Activated naive CD4-positive, alpha-beta T cell (primary cell): ENCODE measurements at places on chromosomes 13 and 19.
A peak's percentile ranks its signal among the peaks of the same experiment; 100 is the strongest.

DNA sequence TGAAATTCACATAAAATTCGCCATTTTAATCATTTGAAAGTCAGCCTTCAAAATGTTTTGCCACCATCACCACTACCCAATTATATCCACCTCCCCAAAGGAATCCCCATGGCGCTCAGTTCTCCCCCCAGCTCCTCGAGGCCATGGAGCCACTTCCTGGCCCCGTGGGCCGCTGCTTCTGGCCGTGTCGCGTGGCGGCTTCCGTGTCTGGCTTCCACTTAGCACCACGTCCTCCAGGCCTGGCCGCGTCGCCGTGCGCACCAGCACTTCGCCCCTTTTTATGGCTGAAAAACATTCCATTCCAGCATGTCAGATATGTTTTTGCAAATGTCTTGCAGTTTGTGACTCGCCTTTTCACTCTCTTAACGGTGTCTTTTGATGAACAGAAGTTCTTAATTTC lies 46.7 kb upstream of the DCUN1D2 start:
- no peak for DNase-seq

DNA sequence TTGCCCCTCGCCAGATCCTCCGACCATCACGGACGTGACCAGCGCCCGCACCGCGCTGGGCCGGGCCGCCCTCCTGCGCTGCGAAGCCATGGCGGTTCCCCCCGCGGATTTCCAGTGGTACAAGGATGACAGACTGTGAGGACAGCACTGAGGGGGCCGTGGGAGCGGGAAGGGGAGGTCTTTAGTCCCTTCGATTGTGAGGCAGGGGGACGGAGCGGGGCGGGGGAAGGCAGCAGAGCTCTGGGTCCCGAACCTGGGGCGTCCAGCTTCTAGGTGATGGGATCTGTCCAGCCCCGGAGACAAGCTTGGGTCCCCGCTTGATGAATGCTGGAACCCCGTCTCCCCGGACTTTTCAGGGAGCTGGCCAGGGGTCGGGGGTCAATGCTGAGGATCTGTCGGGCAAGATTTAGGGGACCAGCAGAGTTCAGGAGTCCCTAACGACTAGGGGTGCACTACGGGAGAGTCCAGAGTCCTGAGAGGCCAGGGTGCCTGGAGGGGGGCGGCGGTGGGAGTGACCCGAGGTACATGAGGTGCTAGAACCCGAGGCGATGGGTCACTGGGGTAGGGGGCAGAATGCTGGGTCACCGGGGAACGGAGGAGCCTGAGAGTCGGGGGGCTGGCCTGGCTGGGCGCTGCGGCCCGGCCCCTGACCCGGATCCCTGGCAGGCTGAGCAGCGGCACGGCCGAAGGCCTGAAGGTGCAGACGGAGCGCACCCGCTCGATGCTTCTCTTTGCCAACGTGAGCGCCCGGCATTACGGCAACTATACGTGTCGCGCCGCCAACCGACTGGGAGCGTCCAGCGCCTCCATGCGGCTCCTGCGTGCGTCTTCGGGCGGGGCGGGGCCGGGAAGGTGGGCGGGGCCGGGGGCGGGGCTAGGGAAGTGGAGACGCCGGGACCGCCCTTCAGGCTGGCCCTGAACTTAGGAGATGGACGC lies 14.6 kb downstream of the VSIG10L start:
- DNase-seq = peak; percentile 16

DNA sequence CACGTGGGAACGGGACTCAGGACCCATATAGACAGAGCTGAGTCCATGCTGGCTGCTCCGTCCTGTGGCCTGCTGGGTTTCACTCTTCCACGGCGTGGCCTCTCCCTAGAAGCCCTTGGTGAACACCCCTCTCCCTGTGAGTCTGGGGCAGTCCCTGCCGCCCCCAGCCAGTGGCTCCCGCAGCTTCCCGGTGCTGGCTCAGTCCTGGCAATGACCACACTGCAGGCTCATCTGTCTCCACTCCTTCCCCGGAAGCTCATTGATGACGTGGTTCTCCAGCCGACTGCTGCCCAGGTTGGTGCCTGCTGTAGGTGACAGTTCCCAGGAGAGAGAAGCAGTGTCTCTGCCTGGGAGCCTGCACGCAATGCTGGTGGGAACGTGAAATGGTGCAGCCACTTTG lies 2.1 kb upstream of the TEX29 start:
- DNase-seq = no peak

DNA sequence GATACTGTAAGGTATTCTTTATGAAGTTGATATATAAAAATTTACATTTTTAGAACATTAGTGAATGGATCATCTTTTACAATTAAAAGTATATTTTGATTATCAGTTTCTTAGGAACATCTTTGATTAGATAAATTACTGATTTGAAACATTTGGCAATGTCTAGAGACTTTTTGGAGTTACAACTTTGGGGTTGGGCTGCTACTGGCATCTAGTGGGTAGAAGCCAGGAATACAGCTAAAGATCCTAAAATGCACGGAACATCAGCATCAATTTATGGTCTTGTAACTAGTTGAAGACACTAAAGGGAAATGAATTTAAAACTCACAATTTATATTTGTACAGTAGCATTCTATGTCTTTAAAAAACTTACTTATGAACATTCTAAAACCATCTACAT lies 19.9 kb downstream of the POMP start:
- no peak for DNase-seq

DNA sequence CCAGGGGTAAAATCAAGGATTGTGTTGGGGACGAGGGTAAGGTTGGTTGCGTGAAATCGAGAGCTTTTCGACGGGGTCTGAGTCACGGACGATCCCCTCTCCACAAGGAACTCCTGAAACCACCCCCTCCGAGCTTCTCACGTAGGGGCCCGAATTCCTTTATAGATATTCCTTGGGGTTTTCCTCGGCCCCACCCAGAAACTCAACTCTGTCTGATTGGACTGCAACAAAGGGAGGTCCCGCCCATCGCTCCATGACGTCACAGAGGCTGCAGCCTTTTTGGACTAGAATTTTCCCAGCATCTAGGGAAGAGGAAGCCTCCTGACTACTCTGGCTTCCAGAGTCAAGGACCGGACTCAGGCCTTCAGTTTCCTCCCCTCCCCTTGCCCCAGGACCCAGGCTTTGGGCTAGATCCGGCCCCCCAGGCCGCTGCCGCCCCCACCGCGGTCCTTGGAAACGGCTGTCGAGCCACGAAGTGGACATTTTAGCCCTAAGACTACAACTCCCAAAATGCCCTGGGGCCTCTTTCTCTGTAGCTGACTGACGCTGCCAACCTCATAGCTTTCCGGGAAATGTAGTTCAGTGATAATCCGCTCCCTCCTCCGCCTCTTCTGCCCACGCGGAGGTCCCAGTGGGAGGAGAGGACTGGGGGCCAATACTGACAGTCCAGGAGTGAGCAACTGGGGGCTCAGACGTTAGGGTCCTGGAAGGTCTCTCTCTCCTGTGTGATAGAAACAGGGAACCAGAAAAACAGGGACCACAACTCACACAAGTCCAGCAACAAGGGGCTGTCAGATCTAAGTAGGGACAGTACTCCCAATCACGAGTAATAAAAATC lies at the start of gene IZUMO1:
Gene IZUMO1, minus strand, starts transcription at position 172 of the 838 bp plus-strand sequence. CDS start 1,050 bp downstream, outside the sequence.
- no peak for DNase-seq

- no peak for DNase-seq
Observed at GRCh38 chr19:5434970-5435641, 20.1 kb upstream of the ZNRF4 start.

DNA sequence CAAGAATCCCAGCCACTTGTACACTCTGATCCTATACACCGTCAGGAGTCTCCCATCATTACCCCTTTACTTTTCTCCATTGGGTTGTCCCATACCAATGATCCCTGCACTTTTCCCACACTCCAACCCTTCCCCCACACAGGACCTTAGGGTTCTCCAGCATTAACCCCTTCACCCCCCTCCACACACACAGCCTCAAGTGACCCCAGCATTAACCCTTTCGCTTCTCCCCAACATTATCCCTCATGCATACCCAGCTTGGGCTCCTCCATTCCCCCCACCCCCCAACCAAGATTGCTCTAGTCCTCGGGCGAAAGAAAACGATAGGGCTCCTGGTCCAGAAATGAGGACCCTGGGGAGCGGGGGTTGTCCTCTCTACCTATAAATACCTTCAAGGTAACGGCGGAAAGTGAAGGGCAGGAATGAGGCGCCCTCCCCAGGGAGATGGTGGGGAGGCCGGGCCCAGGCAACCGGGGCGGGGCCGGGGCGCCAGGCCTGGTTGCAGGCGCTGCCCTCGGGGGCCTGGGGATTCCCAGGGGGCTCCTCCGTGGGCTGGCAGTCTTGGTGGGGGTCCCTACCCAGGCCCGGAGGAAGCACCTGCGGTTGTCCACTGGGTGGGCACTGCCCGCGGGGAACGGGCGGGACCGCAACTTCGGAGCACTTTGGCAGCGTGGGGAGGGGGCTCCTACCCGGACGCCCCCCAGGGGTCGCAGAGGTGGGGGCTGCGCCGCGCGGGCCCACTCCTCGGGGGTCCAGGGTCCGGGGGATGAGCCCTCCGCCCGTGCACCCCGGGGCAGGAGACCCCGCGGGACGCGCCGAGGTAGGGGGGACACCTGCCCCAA lies 757 bp downstream of the WIZ start:
- DNase-seq = no peak

DNA sequence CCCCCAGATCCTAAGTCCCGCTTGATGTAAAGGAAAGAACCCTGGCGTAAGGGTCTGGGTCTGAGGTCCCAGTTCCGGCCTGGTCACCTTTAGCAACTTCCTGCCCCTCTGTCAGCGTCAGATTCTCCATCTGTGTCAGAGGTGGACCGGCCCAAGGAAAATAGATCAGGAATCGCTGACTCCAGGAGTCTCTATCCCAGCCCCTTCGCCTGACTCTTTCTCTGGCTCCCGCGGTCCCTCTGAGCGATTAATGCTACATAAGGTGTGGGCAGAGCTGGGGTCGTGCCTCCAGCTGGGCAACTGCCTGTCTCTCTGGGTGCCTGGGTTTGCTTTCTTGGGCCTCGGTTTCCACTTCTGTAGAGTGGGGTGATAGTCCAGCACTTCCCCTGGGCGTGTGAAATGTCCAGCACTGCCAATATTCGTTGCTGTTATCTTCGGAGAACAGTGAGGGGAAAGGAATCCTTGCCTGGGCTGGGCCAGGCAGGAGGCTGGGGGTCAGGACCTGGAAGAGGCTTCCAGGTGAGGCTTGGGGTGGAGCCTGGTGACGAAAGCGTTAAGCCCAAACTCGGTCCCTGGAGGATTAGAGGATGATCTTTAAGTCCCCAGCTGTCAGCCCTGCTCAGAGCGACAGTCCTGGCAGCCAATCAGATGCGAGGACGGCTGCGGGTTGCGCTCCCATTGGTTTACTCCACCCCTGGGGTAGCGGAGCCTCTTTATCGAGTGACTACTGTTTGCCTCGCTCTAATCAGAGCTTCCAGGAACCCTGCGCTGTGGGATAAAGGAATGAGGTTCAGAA lies 767 bp downstream of the ABCA7 start:
- peak; percentile 76 for DNase-seq

- DNase-seq = no peak
Observed at GRCh38 chr13:85379433-85379832, 419.8 kb downstream of the SLITRK6 start.

DNA sequence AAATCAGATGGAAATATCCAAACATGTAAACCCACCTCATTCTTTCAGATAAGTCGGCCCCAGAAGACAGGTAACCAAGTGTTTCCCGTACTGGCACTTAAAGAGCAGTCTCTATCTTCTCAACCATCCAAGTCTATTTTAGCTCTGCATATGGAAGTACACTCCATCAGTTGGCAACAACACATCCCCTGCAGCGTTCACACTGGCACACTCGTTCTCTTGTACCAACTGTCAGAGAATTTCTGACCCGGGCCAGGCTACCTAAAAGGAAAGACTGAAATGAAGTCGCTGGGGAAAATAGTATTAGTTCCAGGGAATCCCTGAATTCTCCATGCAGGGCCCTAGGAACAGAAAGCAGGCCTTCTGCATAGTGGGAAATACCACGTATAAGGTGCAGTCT lies 109.3 kb downstream of the RXFP2 start:
- DNase-seq = no peak

GRCh38 chr19:38816131-38816750 lies 3.5 kb upstream of the LGALS4 start:
- no peak for DNase-seq

- DNase-seq = no peak
Observed at GRCh38 chr13:83881140-83881684, 1.1 kb downstream of the SLITRK1 start.

DNA sequence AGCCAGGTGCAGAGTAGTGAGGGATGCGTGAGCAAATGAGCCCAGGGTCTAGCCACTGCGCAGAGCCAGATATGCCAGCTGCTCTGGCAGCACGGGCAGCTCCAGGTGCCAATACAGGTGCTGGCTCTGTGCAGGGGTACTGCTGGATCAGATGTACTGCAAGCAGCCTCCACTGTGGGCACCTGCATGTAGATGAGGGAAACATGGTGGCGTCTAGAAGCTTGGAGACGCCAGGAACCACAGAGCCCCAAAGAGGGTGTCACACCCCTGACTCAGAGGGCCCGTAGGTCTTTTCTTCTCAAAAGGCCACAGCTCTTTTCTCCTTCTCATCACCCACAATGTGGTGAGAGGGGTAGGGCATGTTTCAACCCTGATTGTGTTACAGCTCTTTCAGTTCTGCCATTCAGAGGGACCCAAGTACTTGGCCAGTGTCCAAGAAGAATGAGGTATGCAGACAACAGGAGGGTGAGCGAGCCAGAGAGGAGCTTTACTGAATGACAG lies 244.4 kb upstream of the SLITRK1 start:
- DNase-seq = no peak

DNA sequence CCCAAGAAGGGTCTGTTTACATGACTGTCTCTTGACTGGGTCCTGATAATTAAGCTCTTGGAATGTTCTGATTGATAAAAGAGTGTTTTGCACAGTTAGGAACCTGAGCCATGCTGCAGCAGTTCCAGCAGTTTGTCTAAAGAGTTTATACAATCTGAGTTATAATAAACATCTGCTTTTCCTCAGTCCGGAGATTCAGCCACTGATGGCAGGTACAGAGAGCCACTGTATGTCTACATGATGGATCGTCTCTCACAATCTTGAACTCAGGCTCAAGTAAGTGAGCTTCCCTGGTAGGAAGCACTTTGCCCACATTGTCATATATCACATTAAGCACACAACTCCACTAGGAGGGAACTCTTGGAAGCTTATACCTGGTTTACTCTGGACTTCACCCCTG lies 84.3 kb downstream of the UGGT2 start:
- no peak for DNase-seq

DNA sequence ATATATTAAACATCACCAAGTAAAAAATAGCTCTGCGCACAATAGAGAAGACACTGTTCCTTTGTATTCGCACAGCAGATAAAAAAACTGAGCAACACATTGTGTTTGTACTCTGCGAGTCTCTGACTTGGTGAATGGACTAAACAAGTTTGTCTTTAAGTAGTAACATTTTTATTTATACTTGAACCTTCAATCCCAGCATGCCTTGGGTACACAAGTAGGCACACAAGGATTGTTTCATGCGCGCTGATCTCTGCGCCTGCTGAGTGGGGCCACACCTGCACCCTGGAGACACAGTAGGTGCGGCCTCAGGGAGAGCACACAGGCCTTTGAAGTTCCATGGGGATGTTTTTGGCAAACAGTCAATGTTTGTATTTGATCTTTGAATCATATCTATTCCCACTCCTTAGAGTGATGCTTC lies 318.9 kb downstream of the MYO16 start:
- DNase-seq = no peak

- DNase-seq = no peak
Observed at GRCh38 chr13:42405665-42406390, 133.9 kb downstream of the AKAP11 start.

GRCh38 chr19:35757231-35757748 lies 461 bp upstream of the HSPB6 start:
- DNase-seq = no peak
